ENCODE measurements at places on chromosomes 12 and 14.

- no peak for DNase-seq
Measured at GRCh38 chr14:104266631-104267575, 128.5 kb downstream of the KIF26A start.

- no peak for DNase-seq
Measured at GRCh38 chr12:104604995-104605675, 148.4 kb downstream of the CHST11 start.

DNA sequence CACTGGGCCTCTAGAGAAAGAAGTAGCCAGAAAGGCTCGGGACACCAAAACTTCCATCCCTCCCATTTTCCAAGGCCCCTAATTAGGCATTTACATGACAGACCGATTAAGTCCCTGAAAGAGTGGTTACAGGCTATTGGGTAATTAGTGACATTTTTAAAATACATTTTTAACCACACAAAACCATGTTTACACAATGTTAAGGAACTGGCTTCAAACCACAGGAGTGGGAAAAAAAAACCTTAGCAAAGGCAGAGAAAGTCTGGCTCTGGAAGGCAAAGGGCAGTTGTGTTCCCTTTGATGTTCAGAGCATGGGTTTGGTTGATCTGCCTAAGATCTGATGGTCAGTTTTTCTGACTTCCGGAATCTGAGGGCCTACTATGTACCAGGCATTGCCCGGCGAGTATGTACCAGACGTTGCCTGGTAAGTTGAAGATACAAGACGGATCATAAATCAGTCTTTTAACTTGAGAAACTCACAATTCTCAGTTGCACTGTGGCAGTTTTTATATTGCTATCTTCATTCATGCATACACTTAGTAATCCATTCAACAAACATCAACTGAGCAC lies 576.5 kb downstream of the MED13L start:
- DNase-seq = no peak

DNA sequence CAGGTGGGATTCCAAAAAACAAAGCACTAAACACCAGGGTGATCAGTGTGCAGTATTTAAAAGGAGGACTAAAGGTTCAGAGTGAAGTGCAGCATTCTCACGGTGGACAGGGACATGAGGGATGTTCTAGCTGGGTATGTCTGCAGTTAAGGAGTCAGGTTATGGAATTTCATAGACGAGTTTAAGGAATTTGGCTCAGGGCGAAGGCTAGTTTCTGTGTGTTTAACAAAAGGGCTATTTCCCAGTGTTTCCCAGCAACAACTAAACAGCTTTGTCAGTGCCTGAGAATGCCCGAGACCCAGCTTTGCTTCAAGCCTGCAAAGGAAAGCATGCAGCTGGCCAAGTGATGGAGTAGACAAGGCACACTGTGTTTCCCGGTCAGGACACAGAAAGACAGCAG lies 7.0 kb downstream of the KRT1 start:
- DNase-seq = no peak

DNA sequence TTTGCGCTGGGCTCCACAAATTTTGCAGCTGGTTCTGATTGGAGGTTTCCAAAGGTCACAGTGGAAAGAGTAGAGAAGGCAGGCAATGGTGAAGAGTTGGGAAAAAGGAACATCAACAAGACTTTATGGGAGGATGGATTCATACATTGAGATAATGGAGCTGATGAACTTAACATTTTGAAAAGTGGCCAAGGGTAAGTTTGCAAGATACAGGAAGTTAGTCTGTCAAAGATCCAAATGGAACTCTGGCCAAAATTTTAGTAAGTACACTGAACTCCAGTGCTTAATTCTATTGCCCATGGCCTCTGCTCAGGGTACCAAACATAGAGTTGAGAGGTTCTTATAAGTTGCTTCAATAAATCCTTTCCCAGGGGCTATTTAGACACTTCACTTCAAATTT lies 15.6 kb downstream of the CCER1 start:
- DNase-seq = no peak

DNA sequence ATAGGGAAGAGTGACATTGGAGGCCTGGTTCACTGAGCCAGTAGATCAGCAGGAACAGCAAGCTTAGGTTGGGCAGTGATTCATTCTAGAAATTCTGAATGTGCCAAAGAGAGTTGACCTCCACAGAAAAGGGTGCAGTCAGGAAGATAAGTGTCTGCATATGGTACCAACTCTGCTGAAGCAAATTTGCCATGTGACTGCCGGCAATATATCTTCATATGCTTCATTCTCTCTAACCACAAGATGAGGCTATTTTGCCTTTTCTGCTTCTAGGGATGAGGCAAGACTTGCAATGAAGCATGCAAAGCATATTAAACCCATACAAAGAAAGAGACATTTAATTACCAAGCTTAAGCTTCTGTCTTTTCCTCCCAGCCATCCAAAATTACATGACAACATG lies 13.6 kb downstream of the CCDC198 start:
- no peak for DNase-seq

- DNase-seq = no peak
Measured at GRCh38 chr12:48688836-48689235, 6.8 kb upstream of the KANSL2 start.

GRCh38 chr12:70070494-70071007 lies 172.7 kb upstream of the CNOT2 start:
- DNase-seq = no peak

DNA sequence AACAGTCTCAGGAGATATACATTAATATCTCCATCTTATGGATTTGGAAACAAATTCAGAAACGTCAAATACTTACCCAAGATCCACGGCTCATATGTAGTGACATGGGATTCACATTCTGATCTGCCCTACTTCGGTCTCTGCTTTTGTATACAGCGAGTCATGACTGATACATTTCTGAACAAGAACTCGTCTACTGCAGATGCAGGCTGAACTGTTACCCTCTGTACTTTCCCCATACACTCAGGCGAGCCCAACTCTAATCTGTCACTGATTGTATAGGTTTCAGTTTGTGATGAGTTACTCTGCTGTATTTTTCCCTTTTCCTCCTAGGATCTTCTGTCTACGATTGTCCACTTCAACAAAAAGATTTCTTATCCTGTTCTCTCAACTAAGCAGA lies 441.6 kb downstream of the CCDC91 start:
- DNase-seq = no peak

- no peak for DNase-seq
Measured at GRCh38 chr12:51183816-51184215, 10.9 kb upstream of the TFCP2 start.

DNA sequence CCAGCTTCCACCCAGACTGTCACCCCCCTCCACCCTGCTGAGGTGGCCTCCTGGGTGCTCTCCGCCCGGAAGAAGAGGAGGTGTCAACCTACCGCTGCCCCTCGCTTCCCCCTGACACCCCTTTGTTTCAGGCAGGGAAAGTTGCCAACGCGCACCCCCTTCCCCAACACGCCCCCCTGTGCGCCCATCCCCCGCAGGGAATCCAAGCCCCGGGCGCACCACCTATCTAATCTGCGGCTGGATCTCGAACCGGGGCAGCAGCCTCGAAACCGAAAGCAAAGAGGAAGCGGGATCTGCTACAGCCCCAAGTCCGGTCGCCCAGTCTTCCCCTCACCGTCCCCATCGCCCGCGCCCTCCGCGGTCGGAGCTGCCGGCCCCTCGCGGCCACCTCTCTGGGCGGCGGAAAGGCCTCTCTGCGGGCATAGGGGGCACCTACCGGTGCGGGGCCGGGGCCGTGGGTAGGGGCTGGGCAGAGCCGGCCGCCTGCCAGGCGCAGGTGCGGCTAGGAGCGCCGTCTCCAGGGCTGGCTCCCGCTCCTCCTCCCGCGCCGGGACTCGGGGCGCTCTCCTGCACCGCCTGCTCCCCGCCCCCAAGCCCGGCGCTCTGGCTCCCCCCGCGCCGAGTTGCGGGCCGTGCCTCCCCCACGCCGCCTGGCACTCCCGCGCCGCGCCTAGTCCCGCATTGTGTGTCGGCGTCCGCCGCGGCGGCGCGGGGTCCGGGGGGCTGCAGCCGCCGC lies 18.3 kb upstream of the PLEKHH1 start:
- DNase-seq = peak; percentile 28

DNA sequence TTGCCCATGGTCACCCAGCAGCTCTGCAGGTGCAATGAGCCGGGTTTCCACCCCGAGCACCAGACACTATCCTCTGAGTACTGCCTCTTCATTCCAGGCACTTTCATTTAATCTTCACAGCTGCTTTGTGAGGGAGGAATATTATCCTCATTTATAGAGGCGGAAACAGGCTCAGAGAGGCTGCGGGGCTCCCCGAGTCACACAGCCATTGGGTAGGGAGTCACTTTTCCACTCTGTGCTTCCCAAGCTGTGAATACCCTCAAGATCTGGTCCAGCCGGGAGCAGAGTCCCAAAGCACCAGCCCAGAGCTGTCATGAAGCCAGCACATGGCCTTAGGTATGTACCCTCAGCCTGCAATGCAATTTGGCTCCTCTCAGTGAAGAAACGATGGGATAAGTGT lies 51.7 kb upstream of the RIN3 start:
- no peak for DNase-seq

GRCh38 chr12:117033382-117034221 lies 65.6 kb downstream of the TESC start:
- DNase-seq = no peak

DNA sequence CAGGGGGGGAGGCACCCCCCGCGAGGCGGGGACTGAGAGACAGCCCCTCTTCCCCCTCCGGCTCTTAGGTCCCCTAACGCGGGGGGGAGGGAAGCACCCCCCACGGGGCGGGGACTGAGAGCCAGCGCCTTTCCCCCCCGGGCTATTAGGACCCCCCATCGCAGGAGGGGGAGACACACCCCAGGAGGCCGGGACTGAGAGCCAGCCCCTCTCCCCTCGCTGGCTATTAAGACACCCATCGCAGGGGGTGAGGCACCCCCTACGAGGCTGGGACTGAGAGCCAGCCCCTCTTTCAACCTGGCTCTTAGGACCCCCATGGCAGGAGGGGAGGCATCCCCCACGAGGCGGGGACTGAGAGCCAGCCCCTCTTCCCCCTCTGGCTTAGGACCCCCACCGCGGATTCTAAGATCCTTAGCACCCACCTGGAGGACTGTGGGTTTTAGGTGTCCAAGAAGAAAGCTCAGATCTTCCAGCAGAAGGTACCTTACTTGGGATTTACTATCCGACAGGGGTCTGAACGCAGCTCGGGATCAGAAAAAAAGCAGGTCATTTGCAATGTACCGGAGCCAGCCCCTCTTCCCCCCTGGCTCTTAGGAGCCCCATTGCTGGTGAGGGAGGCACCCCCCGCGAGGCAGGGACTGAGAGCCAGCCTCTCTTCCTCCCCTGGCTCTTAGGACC lies 197.8 kb upstream of the PZP start:
- no peak for DNase-seq

- peak; percentile 56 for DNase-seq
Measured at GRCh38 chr12:106760184-106760531, 14.3 kb upstream of the RIC8B start.

- DNase-seq = no peak
Measured at GRCh38 chr12:51630986-51631385, 40.0 kb downstream of the SCN8A start.

- DNase-seq = no peak
Measured at GRCh38 chr12:124053851-124054250, 80.8 kb downstream of the ZNF664 start.

GRCh38 chr14:40308240-40308639 lies 876.0 kb upstream of the FBXO33 start:
- DNase-seq = no peak

- peak; percentile 65 for DNase-seq
Measured at GRCh38 chr14:71103662-71104484, 196.6 kb downstream of the PCNX1 start.

DNA sequence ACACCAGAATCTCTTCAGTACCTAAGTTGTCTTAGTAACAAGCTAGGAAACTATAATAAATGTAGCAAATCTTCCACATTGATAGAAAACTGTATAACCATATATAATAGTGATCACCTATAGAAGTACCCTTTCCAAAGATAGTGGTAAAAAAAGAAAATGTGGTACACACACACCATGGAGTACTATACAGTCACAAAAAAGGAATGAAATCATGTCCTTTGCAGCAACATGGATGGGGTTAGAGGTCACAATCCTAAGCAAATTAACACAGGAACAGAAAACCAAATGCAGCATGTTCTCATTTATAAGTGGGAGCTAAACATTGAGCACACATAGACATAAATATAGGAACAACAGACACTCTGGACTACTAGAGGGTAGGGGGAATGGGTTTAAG lies 90.5 kb downstream of the SLC25A21 start:
- DNase-seq = no peak

GRCh38 chr12:6306599-6307220 lies 3.8 kb upstream of the PLEKHG6 start:
- no peak for DNase-seq

- DNase-seq = no peak
Measured at GRCh38 chr12:123075087-123075645, 75.7 kb downstream of the PITPNM2 start.

DNA sequence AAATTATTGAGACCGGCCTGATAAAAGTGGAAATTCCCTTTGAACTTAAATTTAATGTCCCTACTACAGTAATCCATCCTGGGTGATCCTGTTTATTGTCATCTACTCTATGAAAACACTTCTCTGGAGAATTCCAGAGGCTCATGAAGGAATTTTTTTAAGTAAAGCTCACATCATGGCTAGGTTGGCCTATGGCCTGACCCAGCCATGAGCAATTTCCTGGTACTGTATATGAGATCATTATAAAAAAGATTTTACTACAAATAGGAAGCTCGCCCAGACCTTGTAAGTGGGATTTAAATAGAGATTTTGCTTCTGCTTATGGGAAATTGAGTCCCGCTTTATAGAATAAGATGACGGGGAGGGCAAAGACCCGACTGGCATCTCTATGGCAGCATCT lies 215.5 kb downstream of the DPF3 start:
- no peak for DNase-seq

DNA sequence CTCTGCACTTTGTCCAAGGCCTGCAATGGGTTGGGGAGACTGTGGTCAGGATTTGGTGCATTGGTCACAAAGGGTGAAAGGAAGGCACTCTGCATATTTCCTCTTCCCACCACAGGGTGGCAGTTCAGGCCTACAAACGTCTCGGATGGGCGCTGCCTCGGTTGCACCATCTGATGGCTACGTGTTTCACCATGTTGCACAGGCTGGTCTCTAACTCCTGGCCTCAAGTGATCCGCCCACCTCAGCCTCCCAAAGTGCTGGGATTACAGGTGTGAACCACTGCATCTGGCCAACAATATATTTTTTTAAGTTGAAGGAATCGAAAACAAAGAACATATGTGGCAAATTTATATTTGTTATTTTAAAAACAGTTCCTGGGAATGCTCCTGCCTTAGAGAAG lies 35.1 kb downstream of the TMBIM6 start:
- peak; percentile 55 for DNase-seq

GRCh38 chr12:82647853-82648252 lies 38.9 kb upstream of the TMTC2 start:
- DNase-seq = no peak

DNA sequence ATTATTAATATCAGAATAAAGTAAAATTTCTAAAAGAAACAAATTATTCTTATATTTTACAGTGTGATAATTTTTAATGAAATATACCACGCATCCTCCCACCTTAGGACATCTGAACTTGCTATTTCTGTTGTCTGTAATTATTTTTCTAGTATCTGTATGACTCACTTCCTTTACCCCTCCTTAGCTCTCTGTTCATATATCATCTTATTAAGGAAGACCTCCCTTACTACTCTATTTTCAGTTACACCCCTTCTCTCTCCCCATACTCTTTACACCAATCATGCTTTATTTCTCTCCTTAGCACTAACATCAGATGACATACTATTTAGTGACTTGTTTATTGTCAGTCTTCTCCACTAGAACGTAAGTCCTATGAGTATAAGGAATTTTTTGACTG lies 34.2 kb upstream of the C12orf50 start:
- no peak for DNase-seq
